HuH-7 (cell line): ENCODE measurements at places on chromosomes 3 and 15.

- peak; percentile 62 for DNase-seq
Measured at GRCh38 chr3:18443665-18444594, 18.8 kb upstream of the SATB1 start.

DNA sequence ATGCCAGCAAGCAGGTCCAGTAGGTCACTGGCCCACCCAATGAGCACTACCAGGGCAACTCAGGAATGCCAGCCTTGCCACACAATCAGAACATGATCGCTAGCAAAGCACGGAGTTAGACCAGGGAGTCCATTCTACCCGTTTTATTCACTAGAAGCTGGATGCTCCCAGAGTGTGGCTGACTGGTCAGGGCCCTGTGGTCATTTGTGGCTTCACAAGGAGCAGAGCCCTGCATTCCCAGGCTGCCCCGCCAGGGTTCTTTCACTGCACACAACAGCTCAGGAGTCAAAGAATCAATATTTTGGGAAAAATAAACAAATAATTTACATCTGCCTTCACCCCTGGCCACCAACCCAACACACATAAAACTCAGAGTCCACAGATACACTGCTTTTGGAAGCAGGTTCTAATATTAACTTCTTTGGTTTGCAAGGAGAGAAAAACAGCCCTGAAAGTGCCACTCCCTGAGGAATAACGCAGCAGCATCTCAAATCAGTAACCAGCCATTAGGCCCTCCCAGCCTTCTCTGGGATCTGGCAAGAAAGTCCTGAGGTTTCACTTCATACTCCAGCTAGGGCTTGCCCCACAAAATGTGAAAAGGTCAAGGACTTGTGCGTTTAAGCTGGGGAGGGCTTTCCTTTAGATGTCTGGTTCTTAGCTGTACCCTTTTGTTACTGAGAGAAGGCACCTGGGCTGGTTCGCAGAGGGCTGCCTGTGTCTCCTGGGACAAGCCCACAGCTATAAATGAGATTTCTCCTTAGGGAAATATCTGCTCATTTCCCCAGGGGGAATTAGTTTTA lies 16.0 kb downstream of the SIAH2 start:
- no peak for DNase-seq

DNA sequence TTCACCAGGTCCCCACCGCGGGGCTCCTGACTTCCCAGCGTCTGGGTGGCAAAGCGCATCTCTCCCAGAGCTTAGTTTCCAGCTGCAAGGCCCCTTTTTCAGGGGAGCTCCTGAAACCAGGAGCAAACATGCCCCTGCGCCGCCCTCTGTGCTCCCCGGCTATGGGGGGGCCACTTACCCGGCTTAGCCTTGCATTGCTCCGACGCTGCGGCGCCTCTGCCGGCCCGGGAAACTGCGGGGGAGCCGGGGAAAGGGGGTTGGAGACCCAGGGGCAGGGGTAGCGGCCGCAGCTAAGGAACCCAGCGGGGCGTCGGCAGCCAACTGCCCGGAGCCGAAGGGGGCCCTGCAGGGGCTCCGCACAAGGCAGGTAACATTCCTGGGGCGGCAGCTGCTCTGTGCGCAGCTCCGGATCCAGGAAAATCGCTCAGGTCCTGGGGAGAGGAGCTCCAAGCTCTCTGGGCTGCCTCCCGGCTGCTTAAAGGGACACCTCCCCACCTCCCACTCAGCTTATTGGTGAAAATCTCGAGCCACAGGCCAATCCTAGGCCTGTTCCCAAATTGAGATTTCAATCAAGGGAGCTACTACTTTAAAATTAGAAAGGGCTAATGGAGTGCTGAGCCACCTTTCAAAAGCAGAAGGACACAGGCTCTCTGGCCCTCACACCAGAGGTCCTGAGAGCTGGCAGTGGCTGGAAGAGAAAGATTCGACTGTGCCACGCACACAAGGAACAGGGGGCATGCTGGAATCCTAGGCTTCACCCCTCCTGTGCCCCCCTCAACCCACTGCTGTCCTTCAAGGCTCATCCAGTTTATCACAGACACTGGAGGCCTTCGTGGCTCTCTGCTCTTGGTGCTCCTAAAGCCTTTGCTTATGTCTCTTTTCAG lies 42.7 kb upstream of the PRICKLE2 start:
- DNase-seq: no peak

GRCh38 chr3:146148468-146148931 lies 12.5 kb downstream of the PLOD2 start:
- no peak for DNase-seq

DNA sequence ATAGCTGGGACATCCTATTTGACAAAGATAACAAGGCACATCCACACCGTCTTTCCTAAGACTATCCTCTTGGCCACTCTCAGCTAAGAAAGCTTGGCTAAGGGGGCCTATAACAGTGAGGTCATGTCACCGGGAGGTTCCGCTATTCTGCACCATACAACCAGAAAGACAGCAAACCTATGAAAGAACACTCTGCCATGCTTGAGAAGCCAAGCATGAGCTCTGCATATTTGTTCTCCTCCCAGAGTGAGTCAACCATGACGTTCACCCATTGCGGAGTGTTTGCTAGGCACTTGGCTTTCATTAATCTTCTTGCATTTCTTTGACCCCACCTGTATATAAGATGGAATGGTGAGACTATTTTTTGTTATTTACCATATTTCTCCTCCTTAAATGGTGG lies 141.2 kb downstream of the GMNC start:
- no peak for DNase-seq

- no peak for DNase-seq
Measured at GRCh38 chr3:67044955-67045354, 46.8 kb downstream of the KBTBD8 start.

GRCh38 chr3:144770915-144771351 lies 799.3 kb downstream of the DIPK2A start:
- no peak for DNase-seq

- no peak for DNase-seq
Measured at GRCh38 chr3:127790882-127791183, 31.5 kb downstream of the MGLL start.

GRCh38 chr3:142148792-142149672 lies at the start of gene TFDP2:
Gene TFDP2, minus strand, starts transcription at chr3:142149544. Its CDS starts 47,795 bp downstream, at chr3:142101749.
- peak; percentile 77 for DNase-seq

- DNase-seq: no peak
Measured at GRCh38 chr15:36110659-36110993, 468.8 kb upstream of the CDIN1 start.

DNA sequence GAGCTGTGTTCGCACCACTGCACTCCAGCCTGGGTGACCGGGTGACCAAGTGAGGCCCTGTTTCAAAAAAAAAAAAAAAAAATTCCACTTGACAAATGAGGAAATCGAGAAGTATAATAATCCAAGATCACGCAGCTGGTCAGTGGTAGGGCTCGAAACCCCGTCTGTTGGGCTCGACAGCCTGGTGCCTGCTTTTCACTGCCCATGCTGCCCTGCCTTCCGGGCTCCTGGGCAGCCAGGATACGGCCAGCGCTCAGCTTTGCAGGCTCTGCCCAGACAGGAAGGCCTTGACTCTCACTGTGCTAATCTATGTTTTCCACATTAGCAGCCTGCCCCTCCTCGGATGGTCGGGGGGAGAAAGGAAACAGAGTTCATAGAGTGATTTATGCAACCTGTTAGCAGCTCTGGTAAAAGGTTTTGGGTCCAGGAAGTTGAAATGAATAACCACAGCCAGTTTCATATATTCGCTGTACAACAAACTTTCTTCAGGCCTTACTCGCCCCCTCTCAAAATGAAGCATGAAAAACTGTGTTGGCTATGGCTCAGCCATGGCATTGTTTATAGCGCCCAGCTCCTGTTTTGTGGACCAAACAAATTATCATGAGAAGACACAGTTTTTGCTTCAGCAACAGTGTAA lies 108.8 kb downstream of the XXYLT1 start:
- DNase-seq: no peak

DNA sequence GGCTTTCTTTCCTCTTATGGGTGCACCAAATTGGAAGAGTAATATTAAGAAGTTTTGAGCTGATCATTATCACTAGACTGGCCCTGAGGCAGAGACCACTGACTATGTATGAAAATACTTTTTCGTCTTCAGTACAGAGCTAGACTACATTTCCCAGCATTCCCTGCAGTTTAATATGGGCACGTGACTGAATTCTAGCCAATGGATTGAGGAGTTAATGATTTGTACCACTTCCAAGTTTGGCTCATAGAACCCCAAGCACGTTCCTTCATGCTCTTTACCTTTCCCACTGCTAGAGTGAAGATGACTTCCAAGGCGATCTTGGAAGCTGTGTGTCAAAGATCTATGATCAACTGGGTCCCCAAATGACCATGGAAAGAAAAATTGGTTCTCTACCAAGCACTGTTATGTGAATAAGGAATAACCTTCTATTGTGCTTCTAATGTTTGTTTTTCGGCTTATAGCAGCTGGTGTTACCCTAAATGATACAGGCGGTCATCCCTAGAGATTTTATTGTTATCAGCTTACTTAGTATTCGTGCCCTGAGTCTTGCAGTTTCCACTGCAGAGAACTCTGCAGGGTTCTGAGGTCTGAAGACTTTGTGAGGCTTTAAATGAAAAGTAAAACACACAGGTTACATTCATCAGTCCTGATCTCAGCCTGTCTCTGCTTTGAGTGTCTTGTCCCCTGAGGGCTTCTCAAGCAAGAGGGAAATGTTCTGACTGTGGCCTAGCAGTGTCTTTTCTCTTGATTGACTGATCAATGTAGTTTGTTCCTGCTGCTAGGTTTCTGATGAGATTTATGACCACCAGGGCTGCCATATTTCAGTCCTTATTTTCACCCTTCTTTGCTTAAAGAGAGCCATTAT lies 486.8 kb downstream of the PDCD6IP start:
- DNase-seq: no peak

DNA sequence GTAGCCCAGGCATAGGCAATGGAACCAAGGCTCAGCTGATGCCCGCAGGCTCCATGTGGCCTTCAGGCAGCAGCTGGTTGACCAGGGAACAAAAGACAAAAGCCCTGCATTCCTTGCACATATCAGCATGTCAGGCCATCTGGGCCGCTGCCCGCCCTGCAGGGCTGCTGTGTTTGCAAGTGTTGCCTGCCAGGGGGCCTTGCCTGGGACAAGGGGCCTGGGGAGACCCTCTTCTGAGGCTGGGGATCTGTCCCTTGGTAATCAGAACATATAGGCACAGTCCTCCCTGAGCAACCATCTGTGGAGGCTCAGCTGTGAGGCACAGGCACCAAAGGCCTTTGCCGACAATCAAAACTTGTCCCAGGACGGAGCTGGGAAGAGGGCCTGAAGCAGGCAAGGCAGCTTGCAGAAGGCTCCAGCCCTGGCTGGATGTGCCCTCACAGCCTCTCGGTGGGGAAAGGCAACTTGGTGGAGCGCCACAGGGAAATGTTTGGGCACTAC lies 138.2 kb downstream of the TPRA1 start:
- DNase-seq: no peak

GRCh38 chr3:147906285-147906684 lies 497.1 kb downstream of the ZIC1 start:
- no peak for DNase-seq

DNA sequence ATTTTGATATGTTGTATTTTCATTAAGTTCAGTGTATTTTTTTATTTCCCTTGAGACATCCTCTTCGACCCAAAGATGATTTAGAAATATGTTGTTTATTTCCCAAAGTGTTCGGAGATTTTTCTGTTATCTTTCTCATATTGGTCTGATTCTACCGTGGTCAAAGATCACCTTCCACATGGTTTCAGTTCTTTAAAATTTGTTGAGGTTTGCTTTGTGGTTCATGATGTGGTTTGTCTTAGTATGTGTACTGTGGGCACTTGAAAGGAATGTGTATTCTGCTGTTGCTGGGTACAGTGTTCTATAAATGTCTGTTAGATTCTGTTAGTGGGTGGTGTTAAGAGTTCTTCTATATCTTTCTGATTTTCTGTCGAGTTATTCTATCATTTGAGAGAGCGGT lies 103.4 kb upstream of the FHIT start:
- no peak for DNase-seq

GRCh38 chr3:143548861-143549497 lies 299.3 kb downstream of the SLC9A9 start:
- no peak for DNase-seq

DNA sequence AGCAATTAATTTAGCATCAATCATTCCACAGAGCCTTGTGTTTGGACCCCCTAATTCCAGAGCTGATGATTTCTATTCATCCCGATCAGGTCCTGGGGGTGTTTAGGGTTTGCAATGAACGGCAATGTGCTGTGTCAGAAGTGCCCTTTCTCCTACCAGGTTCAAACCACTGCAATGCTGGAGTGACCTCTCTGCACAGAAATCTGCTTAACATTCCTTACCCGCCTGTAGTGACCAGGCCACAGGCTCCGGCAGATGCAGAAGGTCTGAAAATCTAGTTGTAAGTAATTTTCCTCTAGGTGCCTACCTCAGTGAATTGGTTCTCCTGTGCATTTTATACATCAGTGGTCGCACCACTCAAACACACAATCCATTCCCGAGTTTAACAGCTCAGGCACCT lies 725.3 kb upstream of the CFAP20DC start:
- DNase-seq: no peak

DNA sequence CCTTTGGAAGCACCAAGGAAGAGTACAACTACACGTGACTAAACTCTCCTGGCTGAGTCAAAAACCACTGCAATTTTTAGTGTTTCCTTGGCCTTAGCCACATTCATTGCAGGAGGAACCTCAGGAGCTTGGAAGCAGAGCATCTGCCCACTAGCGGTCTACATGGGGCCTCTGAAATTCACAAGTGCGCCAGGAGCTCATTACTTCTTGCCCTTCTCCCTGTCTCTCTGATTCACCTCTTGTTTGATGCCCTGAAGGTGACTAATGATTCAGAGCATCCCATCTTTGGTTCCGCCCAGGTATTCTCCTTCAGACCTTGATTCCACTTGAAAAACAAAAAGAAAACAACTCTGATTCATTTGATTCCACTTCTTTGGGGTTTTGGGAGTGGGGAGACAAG lies 201.1 kb upstream of the LPP start:
- no peak for DNase-seq

GRCh38 chr15:98856532-98856907 lies 151.1 kb downstream of the PGPEP1L start:
- no peak for DNase-seq

- DNase-seq: no peak
Measured at GRCh38 chr15:39365873-39366272, 215.0 kb upstream of the THBS1 start.

GRCh38 chr3:72041076-72041475 lies 256.1 kb upstream of the PROK2 start:
- no peak for DNase-seq

DNA sequence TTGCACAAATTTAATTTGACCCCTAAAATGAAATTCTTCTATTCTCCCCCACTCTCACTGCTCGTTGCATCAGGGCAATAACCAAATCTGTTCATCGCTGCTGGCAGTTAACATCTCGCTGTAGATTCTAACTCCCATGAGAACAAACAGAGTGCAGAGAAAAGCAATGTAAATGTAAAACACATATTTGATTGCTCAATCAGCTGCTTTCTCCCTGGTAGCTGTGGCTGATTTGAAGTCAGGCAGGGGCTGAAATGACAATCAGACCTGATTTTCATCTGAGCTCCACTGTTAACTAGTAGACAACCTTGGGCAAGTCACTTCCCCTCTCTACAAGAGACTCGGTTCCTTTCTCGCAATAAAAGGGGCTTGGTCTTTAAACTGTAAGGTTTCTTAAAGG lies 119.8 kb upstream of the CPNE4 start:
- no peak for DNase-seq

DNA sequence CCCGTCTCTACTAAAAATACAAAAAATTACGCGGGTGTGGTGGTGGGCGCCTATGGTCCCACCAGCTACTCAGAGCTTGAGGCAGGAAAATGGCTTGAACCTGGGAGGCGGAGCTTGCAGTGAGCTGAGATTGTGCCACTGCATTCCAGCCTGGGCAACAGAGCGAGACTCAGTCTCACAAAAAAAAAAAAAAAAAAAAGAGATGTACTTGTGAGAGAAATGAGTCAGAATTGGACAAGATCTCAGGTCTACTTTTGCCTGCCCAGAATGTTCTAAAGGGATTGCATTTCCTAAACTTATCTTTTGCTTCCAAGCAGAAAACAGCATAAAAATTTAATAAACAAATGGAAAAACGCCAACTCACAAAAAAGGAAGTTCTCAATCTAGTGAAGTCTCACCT lies 167.5 kb downstream of the NR2F2 start:
- DNase-seq: no peak
